ENCODE measurements at places on chromosomes 6 and 20.

GRCh38 chr6:54291146-54291545, 17.1 kb upstream of the TINAG start:
- no peak for DNase-seq

- DNase-seq = no peak
Observed at GRCh38 chr20:57738484-57738883, 28.7 kb upstream of the PMEPA1 start.

- no peak for DNase-seq
Observed at GRCh38 chr20:64055893-64056638, 6.6 kb upstream of the SOX18 start.

- no peak for DNase-seq
Observed at GRCh38 chr6:28719275-28719940, 193.7 kb downstream of the GPX5 start.

DNA sequence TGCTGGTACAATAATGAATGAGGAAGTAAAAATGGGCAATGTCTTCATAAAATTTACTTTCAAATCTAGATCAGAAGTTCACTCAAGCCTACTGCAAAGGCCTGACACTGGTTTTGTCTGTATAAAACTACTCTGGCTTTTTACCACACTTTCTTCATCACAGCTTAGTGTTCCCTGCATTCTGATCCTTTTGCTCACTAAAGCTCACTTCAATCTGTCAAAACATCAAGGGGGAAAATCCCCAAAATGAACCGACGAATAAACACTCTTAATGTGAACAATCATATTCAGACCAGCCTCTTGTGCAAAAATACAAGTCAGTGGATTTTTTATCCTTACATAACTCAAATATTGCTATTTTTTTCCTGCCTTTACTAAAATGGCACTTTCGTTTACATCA, 98.5 kb downstream of the PRDM1 start:
- no peak for DNase-seq

DNA sequence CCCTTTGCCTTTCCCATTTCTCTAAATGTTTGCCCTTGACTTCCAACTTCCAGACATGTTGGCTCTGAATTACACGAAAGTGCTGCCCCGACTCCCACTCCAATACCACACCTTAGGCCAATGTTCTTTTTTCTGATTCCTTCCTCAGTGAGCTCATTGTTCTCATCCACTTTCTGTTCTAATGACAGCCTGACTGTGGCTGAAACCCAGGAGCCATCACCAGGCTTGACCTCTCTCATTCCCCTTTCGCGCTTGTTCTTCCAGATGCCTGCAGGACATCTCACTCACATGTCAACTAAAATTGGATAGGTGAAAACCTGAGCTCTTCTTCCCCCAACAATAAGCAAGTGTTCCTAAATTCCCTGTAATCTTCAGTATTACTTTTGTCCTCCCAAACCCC, 40.4 kb downstream of the PTPRK start:
- no peak for DNase-seq

Measured in retina (tissue), 1 donor.